ENCODE measurements at places on chromosomes 2 and 18.

GRCh38 chr18:34483198-34483597 is 226.9 kb upstream of the DTNA start:
- DNase-seq: no peak

- DNase-seq: no peak
These were observed 76.0 kb downstream of the HS1BP3 start for GRCh38 chr2:20574930-20575329.

DNA sequence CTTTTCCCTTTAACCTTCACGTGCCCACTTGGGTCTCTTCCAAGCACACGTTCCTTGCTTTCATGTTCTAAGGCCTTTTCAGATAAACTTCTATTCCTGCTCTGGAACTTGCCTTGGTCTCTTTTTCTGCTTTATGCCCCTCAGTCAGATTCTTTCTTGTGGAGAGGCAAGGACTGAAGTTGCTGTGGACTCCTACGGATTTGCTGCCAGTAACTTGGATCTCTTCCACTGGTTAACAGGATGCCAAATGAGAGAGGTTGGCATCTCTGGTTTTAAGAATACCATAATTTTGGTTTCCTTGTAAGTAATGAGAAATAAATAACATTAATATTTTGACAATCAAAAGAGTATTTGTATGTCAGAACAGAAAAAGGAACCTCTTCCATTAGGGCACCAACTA is 33.0 kb downstream of the COMMD1 start:
- DNase-seq: no peak

DNA sequence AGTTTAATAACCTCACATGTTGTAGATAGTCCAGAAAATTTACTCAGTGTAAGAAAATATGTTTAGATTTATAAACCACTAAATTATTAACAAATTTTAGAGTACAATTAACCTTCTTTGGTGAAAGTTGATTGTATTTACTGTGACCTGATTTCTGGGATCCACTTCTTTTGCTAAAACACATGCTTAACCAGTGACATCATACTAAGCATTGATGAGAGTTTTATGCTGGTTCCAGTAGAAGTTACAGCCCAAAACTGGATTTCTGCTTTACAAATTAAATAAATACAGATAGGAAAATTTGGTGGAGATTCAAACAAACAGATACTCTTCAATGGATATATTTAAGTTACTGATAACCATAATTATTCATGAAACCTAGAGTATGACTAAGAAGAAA is 40.9 kb downstream of the RBBP8 start:
- DNase-seq: no peak

GRCh38 chr2:6777626-6778025 is 88.1 kb downstream of the CMPK2 start:
- no peak for DNase-seq

DNA sequence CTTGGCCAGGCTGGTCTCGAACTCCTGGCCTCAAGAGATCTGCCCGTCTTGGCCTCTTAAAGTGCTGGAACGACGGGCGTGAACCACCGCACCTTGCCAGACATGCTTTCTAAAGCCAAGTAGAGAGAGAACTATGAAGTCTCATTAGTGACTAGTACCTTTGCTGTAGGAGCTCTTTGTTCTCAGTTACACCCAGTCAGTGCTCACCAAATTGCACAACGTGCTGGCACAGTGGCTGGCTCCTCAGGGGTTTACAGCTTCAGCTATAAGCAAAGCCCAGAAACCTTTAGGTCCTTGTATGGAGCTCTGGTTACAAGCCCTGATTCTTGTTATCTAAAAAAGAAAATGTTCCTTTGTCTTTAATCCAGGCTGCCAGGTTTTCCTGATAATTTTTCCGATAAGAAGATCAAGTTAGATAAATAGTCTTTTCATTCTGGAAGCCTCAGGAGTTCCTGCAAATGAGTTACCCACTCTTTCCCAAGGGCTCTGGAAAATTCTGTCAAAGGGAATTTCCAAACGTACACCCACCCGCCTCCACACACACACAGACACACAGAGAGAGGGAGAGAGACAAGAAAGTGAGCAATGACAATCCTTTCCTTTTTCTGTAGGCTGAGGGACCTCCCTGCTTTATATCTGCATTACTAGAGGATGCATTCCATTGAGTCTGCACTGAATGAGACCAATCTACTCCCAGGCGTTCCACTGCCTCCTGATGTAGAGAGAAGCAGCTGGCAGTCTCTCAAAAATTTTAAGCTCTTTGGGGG is 100.2 kb upstream of the CSRNP3 start:
- no peak for DNase-seq

DNA sequence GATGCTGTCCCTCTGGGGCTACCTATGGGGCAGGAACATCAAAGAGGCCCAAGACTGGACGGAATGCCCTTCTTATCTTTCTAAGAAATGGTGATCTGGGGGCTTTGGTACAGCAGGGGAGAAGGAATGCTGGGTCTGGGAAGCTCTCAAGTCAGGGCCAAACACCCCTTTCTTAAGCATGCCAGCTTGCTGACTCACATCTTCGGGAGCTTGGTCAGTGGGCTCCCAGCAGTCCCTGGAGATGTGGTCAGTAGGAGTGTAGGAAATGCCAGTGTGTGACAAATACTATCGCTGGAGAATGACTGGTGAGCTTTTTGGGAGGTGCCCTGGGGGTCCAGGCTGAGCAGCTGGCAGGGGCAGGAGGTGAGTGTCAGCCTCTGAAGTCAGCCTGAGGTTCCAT is 105.0 kb upstream of the CDC42EP3 start:
- DNase-seq: no peak

GRCh38 chr18:51192026-51192425 is 5.5 kb downstream of the MEX3C start:
- no peak for DNase-seq

DNA sequence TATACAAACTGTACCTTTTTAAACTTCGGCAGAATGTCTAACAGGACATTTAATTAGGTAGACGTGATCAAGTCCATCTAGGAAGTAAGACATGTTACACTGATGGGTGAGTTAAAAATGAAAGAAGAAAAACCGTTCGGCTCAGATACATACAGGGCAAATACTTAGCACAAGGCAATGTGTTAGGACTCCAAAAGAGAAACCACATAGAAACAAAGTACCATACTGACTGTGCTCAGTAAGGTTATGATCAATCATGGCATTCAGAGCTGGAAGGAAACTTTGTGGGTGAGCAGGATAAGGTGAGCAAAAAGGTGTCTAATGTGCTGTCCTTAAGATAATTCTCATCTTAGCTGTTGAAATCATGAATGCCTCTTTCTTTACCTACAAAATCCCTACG is 211.9 kb downstream of the STK39 start:
- DNase-seq: no peak

GRCh38 chr2:152443771-152444170 is 108.8 kb downstream of the FMNL2 start:
- DNase-seq: no peak

GRCh38 chr2:132797556-132797955 is 127.6 kb upstream of the LYPD1 start:
- no peak for DNase-seq

- DNase-seq: no peak
These were observed 89.0 kb downstream of the ZNF532 start for GRCh38 chr18:58953627-58954026.

DNA sequence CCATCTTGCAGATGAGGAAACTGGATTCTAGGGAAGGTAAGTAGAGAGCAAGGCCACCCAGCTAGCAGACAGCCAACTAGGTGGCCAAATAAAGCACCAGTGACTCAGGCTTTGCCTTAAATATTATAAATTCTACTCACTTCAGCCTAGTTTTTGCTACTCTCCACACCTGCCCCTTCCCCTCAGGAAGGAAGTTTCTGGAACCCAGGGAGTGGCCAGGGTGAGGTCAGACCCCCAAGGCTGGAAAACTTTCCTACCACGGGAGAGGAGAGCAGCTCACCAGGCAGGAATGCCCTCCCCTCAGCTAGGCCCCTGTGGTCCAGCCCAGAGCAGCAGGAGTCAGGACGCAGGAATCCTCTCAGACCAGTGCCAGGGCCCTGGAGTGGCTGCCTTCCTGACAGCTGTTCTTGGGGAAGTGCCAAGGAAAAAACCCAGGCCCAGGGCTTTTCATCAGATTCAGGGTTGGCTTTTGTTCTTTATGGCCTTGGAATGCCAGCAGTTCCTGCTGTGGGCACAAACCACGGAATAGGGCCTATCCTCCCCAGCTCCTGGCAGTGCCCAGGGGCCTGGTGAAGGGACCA is 5.1 kb upstream of the PAX8 start:
- DNase-seq: no peak

DNA sequence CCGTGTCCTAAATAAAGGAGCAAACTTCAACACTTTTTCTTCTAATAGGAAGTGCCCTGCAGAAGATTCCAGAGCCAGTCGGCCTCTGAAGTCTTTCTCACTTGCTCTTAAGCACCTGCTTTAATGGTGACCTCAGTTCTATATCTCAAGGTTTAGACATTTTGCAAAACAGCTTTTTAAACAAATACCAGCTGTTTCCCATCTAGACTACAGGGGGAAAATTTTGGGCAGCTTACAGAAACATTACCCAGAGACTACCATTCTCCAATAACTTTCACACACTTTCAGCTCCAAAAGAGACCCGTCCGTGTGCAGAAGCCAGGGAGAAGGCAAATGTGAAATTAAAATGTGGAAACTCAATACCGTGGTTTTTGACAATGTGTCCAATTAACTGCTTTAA is 285.3 kb upstream of the CCDC68 start:
- no peak for DNase-seq

DNA sequence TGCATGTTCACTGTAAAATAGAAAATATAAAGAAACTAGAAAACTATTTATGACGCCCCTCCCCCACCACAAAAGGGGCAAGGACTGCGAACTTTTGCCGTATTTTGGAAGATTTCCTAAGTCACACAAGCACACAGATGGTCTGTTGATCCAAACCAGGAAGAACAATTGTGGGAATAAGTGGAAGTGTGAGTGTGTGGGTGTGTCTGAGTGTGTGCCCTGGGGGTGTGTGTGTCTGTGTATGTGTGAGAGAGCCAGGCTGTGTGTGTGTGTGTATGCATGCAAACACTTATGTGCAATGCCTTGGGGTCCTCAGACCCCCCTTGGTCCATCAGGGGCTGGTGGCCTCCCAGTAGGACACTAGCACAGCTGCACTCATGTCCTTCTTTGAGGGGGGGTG is 43.1 kb downstream of the HPCAL1 start:
- DNase-seq: no peak

- no peak for DNase-seq
These were observed 2.1 kb downstream of the PLA2R1 start for GRCh38 chr2:160060297-160060696.

DNA sequence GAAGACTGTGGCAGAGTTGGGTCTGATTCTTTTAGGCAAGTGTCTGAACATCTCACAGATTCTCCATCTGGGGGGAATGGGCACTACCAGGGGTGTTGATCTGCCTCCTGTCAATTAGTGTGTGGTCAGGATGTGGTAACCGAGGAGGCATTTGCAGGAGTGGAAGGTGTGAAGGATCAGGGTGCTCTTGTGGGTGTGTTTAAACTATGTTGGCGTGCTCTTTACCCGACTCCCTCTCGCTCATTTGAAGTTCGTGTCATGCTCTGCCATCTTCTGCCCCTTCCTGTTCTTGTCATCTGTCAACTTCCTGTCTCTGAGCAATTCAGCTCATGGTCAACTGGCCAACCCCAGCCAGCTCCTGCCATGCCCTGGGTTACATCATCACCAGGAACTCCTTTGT is 107.9 kb downstream of the RTN4 start:
- no peak for DNase-seq

DNA sequence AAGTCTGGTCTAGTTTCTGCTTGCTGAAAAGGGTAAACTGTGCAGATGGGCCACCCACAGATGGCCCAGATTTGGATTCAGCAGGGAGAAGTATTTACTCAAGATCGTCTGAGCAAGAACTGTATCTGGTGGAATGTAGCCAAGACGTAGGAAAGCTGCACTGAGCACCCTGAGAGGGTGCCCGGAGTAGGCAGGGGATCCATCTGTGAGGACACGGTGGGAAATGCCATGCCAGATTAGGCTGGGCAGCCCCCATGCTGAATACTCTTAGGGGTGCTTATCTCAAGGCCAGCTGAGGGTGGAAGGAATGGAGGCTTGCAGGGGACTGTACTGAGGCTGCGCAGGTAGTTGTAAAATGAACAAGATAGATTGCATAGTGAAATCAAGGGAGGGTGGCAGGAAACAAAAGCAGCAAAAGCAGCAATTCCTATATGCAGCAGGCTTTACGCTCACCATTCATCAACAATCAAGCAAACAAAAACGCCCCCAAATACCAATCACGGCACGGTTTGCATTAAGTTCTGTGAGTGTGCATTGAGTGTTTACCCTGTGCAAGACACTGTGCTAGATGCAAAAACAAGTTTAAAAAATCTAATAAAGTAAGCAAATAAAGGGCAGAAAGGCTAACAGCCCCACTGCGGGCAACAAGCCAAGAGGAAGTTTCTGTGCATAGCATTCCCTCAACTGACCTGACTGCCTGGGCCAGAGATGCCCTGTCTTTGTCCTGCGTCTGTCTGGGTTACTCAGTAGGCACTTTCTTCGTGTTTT is 32.2 kb upstream of the LPIN2 start:
- no peak for DNase-seq

DNA sequence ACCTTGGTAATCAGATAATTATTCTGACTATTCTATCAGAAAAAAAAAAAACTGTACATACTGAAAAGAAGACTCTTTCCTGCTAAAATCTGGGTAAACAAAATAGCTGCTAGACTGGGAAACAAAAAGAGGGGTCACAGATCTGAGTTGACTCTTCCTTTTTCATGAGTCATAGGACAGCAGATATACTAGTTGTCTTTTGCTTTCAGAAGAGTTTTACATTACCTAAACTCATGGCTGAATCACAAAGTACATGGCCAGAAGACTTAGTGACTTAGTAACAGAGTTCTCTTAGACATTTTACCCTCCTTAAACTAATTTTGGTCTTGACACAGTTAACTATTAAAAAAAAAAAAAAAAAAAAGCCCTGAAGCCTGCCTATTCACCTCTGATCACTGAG is 834.0 kb upstream of the FSHR start:
- no peak for DNase-seq

GRCh38 chr2:10048501-10049171 is 5.3 kb downstream of the KLF11 start:
- DNase-seq: no peak

GRCh38 chr2:24259316-24259715 is 84.5 kb downstream of the FAM228A start:
- DNase-seq: no peak

GRCh38 chr2:219126555-219126954 is 34.1 kb downstream of the NHEJ1 start:
- DNase-seq: no peak
